ENCODE measurements at places on chromosomes 16 and 17.

- no peak for DNase-seq
Observed at GRCh38 chr17:7580604-7581575, 1.5 kb downstream of the CD68 start.

DNA sequence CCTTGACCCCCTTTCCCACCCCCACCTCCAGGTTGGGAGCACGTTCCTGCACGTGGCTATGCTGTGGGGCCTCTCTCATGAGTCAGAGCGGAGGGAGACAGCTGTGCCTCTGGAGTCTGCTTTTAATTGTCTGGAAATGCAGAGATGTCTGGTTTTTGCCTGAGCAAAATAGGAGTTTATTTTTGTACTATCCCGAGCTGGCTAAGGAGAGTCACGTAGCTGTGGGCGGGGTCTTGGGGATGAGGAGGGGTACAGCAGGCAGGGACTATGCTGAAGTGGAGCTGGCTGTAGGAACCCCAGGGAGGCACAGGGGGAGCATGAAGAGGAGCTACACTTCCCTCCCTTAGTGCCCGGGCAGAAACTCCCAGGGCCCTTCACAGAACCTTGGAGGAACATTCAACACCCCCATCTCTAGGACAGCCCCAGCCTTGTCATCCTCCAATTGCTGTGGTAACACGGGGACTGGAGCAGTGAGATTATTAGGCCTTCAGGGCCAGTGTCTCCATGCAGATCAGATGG, 44.7 kb upstream of the LGALS9 start:
- DNase-seq, result no peak

DNA sequence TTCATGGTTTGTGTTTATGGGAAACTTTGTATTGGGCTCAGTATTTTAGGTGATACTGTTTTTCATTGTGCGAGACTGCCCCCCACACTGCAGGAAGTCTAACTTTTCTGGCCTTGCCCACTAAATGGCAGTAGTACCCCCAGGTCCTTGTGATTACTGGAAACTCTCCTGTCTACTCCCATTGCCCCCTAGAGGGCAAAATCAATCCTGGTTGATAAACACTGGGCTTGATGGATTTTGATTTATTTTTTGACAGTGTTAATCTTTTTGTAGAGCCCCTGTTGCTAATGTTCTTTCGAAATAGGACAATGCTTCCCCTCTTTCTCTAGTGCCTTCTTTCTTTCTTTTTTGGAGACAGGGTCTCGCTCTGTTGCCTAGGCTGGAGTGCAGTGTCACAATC, 15.5 kb downstream of the METTL9 start:
- DNase-seq, result no peak

DNA sequence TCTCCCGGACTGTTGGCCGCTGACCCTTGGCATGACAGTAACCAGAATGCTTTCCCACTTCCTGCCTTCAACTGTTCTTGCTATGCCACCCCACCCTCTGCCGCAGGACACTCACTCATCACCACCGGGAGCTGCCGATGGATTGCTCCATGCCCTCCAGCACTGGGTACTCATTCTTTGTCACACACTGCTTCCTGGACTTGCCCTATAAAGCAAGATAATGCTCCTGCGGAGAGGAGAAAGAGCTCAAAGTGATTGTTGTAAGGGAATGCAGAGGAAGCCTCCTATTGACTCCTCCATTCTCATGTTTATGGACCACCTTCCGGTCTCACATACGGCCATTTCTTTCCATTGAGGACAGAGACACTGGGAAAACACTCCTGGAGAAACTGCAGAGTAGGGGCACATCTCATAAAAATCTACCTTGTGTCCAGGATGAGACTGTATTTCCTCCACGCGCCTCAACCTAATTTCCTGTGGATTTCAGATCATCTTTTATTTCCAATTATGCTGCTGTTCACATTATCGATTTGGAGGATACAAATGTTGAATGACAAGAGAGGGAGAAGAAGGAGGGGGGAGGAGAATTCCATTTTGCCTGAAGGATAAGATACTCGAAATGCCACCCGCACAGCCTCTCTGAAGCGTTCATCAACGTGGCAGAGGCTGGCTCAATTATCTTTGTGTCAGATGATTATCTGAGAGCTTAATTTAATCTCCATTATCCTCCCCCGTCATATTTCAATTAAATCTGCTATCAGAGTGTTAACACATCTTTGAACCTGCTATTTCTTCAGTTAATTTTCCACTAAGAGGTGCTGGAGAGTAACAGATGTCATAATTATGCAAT, 486.1 kb upstream of the SALL1 start:
- DNase-seq, result peak; percentile 47

GRCh38 chr16:23788685-23789084, 33.9 kb downstream of the CHP2 start:
- DNase-seq, result no peak

DNA sequence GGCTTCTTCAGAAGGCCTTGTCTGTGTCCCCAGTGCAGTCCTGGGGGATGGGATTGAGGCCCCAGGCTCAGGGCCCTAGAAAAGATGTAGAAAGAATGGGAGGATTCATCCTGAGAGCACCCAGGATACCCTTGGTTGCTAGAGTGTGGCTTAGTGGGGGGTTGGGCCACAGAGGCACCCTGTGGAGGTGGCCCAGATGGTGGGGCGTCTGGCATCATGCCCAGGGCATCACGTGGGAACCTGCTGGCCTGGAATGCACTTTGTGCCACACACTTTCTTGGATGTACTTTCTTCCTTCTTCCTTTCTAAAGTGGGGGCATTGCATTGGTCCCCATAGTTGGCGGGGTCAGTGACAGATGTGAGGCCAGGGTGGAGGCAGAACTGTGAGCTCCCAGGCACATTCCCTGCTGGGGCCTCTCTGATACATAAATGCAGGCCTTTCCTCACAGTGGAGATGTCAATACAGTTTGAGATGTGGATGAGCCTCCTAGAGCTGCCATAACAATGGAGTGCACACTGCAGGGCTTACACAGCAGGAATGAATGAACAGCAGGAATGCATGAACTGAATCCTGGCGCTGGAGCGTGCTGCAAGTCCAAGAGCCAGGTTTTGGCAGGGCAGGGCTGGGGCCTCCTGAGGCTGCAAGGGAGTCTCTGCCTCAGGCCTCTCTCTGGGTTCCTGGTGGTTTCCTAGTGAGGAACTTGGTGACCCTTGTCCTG, 43.3 kb downstream of the MGAT5B start:
- peak; percentile 91 for DNase-seq

- no peak for DNase-seq
Observed at GRCh38 chr16:10040136-10041080, 141.8 kb downstream of the GRIN2A start.

GRCh38 chr17:62626719-62627218, 701 bp upstream of the MRC2 start:
- DNase-seq, result no peak

All from NCI-H2171 treated with DMSO at 0.1 percent for 48 hours (cell line).